ENCODE measurements at places on chromosomes 16 and 17.

DNA sequence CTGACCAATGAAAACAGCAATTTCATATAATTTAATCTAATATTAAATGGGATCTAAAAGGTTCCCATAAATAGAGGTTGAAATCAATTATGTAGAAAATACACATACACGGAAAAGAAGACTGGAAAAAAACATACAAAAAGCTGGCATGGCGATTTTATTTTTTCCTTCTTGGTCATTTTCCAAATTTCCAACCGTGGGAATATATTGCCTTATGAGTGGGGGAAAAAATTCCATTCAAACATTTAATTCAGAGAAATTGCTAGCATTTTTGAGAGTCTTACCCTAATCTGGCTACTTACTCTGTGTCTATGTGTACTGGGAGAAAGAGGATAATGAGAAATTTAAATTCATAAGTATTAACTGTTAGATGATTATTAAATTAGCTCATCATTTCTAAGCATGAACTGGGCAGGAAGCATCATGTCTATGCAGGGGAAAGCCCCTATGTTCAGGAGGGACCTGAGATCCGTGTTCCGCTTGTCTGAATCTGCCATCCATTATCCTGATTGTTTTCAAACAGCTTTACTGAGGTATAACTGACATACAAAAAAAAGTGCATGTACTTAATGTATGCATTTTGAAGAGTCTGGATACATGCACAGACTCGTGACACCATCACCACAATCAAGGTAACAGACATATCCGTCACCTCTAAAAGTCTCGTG, 145.2 kb downstream of the XYLT1 start:
- no peak for DNase-seq

DNA sequence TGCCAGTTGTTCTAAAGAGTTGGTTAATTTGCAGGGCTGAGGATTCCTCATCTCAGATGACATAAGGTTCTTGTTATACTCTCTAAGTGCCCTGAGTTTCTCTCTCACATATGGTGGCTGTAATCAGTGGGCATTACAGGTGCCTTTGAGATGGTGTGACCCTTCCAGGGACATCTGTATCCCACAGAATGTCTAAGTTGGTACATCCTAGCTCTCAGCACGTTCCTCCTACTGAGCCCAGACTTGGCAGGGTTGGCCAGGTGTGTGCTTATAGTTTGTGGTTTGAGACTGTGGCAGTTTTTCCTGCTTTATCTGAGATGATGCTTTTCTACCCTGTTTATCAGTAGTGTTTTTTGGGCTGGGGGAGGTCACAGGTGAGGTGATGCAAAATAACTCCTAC, 36.3 kb downstream of the SPECC1 start:
- no peak for DNase-seq

GRCh38 chr17:66712453-66712852, 122.5 kb upstream of the CACNG5 start:
- DNase-seq = no peak

- no peak for DNase-seq
These were observed 193.4 kb downstream of the LGALS9B start for GRCh38 chr17:20273741-20274500.

DNA sequence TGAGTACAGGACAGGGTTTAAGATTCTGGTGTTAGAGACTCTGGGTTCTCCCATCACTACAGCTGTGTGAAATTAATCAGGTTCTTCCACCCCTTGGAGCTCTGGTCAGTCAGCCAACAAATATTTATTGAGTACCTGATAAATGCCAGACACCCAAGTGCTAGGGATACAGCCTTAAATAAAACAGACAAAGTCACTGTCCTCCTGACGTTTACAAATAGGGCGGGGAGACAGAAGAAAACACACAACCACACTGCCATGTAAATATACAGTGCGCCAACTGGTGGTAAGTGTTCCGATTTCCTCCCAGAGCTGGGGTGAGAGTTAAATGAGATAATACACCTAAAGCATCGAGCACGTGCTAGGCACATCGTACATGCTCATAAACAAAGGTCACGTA, 121.0 kb downstream of the COPRS start:
- no peak for DNase-seq

- DNase-seq = no peak
These were observed 50.5 kb upstream of the ZNF750 start for GRCh38 chr17:82890339-82890730.

- no peak for DNase-seq
These were observed 28.5 kb downstream of the PGS1 start for GRCh38 chr17:78406920-78407319.

DNA sequence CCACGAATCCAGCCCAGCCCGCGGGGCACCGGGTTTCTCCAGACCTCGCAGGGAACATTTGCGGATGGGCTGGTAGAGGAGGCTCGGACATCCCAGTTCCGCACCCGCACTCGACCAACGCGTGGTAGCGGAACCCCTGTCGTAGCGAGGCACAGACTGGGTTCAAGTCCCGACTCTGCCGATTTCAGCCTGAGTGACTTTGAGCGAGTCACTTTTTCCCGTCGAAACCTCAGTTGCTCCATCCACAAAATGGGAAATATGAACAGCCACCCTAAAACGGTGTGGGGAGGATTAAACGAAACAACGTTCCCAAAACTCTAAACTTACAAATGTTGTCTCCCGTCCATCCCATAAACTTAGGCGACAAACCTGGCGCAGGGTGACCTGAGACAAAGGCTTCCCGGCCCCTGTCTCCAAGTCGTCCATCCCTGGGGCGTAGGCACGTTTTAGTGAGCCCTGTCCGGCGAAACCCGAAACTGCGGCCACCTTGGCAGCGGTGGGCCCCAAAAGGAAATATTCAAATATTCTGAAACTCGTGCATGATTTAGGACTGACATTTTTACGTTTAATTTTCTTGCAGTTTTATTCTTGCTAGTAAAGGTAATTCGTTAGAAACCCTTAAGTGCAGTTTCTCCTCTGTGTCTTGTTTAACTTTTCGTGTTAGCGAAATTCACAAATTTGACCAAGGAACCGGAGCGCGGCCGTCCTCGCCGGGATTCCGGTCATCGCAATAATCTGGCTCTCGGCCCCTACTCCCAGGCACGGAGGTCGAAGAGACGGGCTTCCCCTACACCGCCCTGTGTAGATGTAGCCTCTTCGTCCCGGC, 1.9 kb upstream of the MLLT6 start:
- DNase-seq = peak; percentile 62

GRCh38 chr17:80380068-80380467, 34.9 kb upstream of the ENDOV start:
- no peak for DNase-seq

GRCh38 chr16:53529513-53529912, 26.5 kb upstream of the AKTIP start:
- DNase-seq = no peak

- no peak for DNase-seq
These were observed 548 bp downstream of the TBX2 start for GRCh38 chr17:61400066-61400716.

DNA sequence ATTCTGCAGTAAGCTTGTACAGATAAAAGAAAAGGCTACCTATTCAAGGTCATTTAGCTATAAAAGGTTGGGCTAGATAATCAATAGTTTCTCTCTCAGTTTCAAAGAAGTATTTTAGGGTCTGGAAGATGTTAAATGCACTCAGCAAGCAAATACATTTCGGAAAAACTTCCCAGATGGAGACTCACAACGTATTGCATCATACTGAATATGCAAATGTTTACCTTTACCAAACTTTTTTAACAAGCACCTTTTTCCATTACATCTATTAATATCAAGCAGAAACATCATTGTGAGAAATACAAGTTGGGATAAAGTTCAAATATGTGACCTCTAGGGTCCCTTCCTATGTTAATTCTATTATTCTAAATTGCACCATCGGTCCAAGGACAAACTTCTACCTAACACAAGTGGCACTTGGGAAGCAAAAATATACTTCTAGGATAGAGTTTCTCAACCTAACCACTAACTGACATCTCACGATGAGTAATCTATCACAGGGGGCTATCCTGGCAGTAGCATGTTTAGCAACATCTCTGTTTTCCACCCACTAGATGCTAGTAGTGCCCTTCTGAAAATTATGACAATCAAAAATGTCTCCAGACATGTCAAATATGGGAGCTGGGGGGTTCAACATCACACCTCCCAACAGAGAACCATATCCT, 14.5 kb downstream of the KANSL1 start:
- DNase-seq = peak; percentile 93

- no peak for DNase-seq
These were observed 22.4 kb downstream of the CES1 start for GRCh38 chr16:55810451-55810961.

GRCh38 chr17:77326076-77326591, 185.4 kb downstream of the SEC14L1 start:
- no peak for DNase-seq

DNA sequence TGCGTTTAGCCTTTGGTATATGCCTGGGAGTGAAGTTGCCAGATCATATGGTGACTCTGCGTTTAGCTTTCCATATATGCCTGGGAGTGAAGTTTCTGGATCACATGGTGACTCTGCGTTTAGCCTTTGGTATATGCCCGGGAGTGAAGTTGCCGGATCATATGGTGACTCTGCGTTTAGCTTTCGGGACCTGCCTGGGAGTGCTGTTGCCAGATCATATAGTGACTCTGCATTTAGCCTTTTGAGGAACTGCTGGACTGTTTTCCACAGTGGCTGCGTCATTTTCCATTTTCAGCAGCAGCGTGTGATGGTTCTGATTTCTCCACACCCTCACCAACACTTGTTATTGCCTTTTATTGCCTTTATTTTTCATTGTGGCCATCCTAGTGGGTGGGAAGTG, 73.0 kb downstream of the OR1D5 start:
- no peak for DNase-seq

DNA sequence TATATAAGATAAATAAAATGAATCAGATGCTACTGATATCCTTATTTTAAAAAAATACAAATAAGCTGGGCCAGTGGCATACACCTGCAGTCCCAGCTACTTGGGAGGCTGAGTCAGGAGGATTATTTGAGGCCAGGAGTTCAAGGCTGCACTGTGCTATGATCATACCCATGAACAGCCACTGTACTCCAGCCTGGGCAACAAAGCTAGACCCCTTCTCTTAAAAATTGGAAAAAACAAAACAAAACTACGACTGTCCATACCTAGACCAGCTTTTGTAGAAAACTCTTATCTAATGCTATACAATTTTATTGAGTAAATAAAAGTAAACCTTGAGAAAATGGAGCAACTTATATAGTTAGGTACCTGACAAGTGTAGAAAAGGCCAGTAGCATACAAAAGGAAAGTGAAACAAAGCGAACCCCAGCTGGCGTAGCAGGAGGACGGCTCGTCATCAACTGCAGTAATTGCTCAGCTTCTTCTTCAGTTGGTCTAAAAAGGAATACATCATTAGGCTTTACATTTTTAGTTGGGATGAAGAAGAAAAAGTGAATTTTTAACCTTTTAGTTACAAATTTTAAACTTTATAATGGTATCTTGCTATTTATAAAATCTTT, 23.6 kb downstream of the INTS2 start:
- DNase-seq = no peak

GRCh38 chr16:30063893-30064728, 1.4 kb upstream of the ALDOA start:
- DNase-seq = peak; percentile 92

GRCh38 chr17:27529230-27529796, 73.1 kb downstream of the KSR1 start:
- peak; percentile 92 for DNase-seq

DNA sequence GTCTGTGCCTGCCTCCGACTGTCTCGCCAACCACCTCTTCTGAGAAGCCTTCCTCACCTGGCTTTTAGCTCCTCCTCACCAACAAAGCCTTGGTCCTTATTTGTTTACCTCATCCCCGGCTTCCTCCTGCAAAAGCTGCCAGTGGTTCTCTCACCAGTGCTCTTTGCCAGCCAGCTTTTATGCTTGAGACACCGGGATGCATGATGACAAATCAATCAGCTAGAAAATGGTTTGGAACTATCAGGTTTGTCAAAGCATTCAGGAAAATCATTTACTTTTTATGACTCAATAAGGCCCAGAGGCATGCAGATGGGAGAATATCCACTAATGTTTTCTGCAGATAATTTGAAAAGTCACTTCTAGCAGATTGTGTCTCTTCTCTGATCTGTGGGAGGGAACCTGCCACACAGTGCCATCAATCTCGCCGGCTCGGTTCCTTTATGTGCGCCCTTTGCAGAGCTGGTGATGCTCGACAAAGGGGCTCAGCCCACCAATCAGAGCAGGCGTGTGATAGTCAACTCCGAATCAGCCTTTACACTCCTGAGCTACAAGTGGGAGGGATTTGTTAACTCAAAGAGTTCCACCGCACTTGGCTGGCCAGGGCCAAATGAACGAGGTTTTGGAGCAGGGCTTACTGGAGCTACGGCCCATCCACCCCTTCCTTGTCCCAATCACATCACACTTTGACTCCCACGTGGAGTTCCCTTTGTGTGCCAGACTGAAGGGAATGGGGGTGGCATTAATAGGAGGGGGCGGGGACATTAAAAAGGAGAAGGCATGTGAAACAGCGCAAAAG, 85.8 kb downstream of the MRC2 start:
- no peak for DNase-seq

GRCh38 chr17:58416396-58416795, 938 bp downstream of the RNF43 start:
- no peak for DNase-seq

DNA sequence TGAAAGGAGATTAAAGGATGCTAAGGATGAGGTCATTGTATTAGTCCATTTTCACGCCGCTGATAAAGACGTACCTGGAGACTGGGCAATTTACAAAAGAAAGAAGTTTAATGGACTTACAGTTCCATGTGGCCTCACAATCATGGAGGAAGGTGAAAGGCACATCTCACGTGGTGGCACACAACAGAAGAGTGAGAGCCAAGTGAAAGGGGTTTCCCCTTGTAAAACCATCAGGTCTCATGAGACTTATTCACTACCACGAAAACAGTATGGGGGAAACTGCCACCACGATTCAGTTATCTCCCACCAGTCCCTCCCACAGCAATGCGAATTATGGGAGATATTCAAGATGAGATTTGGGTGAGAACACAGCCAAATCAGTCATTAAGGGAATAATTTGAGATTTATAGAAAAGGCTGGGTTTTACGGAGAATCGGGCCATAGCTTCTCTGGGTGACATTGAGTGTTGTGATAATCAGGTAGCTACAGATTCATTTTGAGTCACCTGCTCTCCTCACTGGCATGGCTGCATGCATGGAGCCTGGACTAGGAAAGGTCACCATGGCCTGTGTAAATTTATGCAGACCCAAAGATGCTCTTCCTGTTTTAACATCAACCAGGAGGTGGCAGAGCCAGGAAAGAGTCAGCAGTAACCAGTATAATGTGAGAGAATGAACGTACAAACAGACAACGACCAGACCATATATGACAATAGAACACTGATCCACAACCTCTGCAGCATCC, 40.5 kb upstream of the DYNLRB2 start:
- no peak for DNase-seq
